ENCODE measurements at places on chromosomes 3 and 15.

DNA sequence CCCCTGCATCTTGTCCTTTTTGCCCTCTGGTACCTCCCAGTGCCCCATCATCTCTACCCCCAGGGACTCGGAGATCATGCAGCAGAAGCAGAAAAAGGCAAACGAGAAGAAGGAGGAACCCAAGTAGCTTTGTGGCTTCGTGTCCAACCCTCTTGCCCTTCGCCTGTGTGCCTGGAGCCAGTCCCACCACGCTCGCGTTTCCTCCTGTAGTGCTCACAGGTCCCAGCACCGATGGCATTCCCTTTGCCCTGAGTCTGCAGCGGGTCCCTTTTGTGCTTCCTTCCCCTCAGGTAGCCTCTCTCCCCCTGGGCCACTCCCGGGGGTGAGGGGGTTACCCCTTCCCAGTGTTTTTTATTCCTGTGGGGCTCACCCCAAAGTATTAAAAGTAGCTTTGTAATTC lies 1.5 kb downstream of the SERF2 start:
- no peak for DNase-seq

DNA sequence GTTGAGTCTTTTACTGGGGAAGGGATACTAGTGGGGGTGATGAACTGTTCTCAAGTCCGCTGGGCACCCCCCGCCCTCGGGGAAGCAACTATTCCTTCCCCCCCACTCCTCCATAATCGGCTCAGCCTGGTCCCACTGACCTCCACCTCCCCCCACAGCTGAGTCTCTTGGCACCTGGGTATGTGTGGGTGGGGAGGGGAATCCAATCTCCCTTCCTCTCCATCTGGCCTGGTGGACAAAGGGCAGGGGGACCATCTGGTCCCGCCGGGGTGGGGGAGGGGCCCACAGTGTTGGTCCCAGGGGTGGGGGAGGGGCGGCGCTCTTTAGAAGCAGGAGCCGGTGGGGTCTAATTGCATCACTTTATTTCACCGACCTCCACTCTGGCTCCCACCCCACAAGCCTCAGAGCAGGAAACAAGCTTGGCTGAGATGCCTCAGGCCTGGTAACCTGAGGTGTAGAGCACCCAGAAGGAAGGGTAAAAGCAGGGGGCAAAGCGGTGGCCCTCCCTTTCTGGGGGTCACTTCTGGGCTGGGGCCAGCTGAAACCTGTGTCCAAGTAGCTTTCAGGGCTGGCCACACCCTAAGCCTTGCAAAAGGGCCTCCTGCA lies 1.0 kb upstream of the PCBP4 start:
- no peak for DNase-seq

- no peak for DNase-seq
Observed at GRCh38 chr3:151796105-151796680, 17.7 kb upstream of the AADAC start.

DNA sequence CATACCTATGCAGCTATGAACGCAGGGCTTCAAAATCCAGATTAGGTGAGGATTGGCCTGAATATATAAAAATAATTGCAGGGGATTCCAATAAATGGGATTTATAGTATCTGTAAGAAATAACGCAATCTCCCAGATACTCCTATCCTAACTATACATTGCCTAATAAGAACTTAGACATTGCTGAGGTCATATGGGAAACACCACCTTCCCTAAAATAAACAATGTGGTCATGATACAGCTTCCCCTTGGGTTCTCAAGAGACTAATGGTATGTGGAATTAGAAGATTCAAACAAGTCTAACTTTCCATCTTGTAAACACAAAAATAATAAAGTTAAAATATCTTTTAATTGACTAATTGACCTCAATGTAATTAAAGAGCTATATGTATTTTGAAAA lies 28.2 kb downstream of the UBE3A start:
- no peak for DNase-seq

- DNase-seq, result no peak
Observed at GRCh38 chr3:156840826-156841689, 14.9 kb downstream of the LEKR1 start.

DNA sequence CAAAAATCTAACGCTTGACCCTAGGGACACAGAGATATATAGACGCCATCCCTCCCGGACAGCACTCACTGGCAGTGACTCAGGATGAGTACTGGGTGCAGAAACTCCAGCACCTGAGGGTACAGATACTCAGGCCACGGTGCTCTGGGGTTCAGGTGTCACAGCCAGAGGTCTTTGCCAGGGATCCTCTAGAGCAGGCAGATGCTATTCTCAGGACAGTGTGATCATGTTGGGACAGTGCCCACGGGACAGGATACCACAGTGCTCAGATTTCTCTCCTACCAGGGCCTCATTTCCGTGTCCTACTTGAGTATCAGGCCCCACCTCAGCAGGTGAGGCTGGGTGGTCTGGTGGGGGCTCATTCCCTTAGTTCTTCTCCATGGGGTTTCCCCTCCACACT lies 34.4 kb downstream of the HOMER2 start:
- no peak for DNase-seq

DNA sequence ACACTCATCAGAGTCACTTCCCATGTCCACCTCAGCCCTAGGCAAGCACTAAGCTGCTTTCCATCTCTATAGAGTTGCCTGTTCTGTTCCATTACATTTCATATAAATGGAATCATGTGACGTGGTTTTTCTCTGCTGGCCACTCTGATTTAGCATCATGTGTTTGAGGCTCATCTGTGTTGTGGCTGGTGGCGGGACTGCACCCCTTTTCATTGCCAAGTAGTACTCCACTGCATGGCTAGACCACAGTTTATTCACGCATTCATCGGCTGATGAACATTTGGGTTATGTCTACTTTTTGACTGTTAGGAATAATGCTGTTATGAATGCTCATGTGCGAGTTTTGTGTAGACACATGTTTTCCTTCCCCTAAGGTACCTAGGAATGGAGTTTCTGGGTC lies 114.9 kb downstream of the TMEM266 start:
- no peak for DNase-seq

DNA sequence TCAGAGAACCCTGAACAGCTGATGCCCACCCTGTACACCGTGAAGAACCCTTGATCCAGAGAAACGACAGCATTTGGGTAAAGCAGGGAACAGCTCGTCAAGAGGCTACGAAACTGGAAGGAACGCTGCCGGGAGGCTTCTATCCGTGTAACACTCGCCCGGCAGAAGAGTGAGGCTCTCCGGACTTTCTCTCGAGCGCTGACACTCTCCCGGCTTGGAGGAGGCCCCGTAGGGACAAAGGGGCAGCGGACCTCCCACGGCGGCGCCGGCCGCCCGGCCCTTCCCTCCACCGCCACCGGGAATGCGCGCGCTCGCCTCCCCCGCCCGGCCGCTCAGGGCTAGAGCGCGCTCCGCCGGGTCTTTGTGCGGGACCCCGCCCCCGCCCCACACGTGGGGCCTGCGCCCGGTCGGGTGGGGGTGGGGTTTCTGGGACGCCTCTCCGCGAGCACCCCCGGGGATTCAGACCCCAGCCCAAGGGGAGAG lies 1.7 kb downstream of the HYAL2 start:
- DNase-seq, result no peak

GRCh38 chr15:78239811-78240210 lies 5.4 kb upstream of the ACSBG1 start:
- no peak for DNase-seq

DNA sequence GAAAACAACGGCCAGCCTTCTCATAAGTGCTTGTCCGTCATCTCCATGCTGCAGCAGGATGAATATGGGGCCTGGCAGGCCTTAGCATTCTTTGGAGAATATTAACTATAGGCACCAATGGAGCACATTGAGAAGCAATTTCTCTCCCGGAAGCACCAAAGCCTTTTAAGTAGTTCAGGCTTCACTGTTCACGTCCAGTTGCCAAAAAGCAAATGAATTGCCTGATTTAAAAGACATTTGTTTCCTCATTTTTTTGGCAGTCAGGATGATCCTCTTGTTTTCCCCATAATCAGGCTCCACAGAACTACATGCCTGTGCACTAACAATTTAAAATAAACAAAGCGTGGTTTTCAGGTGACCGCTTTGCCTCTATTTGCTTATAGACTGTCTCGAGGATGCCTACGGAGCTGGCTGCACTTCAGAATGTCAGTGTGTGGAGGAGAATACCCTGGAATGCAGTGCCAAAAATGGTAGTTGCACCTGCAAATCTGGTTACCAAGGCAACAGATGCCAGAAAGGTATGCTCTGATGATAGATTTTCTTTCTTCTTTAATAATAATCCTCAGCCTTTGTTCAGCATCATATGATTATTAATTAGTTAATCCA lies 725.2 kb upstream of the GOLIM4 start:
- no peak for DNase-seq

DNA sequence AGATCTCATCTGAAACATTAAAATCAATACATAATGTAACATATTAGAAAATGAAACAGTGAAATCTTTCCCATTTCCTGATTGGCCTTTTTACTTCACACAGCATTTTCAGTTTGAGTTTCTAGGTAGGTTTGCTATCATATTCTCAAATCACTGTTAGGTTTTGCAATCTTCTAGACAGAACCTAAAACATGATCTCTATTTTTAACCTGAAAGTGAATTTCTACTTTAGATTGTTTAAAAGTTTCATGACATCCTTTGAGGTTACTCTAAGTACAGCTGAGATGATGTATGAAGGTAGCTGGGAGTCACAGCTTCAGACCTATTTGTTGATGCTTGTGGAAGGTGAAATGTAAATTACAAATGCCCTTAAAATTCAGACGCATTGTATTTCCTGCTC lies 118.4 kb upstream of the GPR149 start:
- DNase-seq, result no peak

DNA sequence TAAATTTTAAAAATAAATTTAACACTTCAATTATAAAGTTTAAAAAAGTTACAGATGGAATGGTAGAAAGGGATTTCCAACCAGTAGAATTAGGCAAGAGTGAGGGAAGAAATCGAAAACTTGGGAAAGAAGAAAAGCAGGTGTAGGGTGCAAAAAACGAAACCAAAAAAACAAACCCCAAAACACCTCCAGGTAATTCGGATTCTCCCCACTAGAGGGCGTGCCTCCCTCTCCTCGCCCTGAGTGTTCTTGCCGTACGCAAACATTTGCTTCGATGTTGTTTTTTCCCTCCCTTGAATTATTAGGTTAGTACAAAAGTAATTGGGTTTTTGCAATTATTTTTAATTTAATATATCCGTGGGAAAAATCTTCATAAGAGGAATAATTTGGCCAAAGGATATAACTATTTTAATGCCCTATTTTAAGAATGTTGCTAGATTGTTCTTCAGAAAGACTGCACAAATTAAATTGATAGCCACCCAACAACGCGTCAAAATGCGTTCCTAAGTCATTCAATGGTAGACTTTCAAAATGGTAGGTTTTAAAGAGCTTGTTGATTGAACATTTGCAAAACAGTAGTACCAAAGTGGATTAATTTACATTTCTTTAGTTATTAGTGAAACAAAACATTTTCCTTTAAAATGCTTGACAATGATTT lies 63.7 kb downstream of the SLC30A4 start:
- DNase-seq, result no peak

DNA sequence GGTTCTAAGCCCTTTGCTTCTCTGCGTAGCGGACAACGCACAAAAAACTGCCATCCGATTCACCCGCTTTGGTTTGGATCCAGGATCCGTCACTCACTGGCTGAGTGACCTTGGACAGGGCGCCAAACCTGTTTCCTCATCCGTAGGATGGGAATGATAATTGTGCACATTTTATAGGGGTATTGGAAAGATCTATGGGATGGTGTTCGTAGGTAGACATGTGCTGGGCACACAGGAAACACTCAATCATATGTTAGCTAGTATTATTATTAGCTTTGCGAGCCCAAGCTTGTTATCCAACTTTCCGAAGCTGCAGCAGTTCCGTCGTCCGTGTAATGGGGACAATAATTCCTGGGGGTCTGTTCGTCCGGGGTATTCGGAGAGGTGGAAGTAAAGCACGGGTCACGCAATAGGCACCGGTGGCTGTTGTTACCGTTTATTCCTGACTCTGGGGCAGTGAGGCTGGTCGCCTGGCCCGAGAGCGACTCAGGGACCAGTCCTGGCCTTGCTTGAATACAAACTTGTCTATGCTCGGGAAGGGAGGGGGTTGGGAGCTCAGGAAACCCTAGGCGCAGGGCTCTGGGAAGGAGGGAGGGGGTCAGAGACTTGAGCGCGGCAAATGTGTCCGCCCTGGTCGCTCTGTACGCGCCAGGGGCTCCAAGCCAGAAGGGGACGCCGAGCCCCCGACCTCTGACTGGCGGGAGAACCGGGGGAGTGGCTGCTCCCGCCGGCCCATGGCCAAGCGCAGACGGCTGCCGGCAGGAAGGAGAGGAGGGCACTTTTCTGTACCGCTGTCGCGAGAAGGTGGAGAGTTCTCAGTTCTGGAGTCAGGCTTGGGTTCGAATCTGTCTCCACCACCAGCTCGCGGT lies 1.3 kb downstream of the SPSB4 start:
- DNase-seq, result no peak

- no peak for DNase-seq
Observed at GRCh38 chr3:101229681-101230080, 90.7 kb downstream of the IMPG2 start.

DNA sequence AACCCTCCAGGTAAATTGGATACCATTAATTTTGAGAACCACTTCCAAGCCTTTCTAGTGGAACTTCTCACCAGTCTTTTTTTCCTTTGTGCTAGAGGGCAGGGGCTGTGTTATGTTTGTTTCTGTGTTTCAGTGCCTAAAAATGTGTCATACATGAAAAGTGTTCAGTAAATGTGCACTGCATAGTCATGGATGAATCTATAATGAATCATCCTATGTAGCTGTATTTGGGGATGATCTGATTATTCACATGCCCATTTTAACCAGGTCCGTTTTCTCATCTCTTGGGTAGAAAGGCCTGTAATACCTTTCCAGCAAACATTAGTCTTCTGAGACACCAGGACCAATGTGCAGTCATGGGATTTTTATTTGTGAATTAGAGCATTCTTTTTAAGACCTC lies 583.0 kb upstream of the GOLIM4 start:
- DNase-seq, result no peak

DNA sequence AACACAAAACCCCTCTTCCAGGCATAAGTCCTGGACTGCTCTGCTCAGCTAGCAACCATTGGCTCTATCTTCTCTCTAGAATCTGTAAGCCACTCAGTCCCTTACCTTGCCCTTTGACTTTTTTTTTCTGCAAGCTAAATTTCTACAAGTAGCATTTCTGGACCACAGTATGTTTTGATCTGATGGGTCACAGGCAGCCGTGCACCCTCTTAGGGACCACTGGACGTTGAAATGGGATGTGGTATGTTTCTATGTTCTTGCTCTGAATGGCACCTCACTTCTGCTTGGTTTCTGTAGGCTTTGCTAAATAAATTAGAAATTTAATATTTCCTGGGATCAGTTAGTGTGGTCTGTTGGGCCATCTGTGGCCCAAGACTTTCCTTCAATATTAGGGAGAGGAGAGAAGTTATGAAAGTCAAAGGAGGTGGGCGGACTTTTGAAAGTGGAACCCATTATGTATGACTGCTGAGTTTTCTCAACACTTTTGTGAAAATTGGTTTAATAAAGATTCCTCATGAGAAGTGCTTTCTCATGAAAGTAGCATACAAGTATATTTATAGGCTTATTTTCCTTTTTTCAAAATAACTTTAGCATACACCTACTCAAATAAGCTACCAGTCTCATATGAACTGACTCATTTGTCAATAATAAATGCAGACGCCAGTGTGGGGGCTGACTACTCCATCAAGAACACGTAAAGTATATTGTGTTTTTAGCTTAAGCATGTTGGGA lies 18.4 kb upstream of the TIPARP start:
- DNase-seq, result no peak

Data from AG09309 (cell line).